ENCODE measurements at places on chromosomes 4 and X. TPM values are rescaled to one million over a fixed set of nuclear protein-coding genes. Genes with fewer than 3 reads are reported as not detected.

DNA sequence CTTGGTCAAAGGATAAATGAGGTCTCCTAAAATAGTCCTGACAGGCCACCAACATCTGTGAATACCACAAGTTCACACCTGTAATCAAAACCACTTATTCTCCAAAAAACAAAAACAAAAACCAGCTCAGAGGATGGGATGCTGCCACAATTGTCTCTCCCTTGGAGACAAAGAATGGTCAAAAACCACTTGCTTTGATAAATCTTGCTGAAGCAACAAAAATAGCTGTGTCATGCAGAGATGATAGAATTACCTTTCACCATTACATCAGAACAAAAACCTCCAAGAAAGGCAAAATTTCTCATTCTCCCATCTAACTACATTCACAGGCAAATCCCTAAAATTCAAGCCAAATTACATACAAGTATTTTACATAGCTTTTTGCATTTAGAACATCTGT, 180.4 kb downstream of the MAML3 start:
- no peak for DNase-seq

GRCh38 chr4:157898836-157899605, 273.8 kb downstream of the GASK1B start:
- no peak for DNase-seq

- no peak for DNase-seq
Measured at GRCh38 chr4:155509555-155509954, 132.8 kb upstream of the MAP9 start.

DNA sequence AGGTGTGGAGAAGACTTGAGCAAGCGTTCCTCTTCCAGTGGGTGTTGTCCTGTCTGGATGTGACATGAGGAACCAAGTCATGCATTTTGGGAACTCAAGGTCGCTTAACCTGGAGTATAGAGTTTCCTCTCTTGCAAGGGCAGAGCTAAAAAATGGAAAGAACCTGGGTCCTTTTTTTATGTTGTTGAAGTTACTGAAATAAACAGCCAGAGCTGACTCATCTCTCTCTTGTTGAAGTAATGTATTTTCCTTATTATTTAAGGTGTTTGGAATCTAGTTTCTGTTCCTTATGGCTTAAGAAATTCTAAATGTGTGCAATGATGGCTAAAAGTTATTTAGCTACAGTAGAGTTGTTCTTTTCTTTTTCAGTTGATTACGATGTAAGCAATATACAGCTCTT, 314.5 kb downstream of the CAMK2D start:
- DNase-seq: no peak

- no peak for DNase-seq
Measured at GRCh38 chr4:15778289-15779241, at the start of gene CD38. Gene CD38, plus strand, starts transcription at chr4:15778328. Its CDS starts 87 bp downstream, at chr4:15778415.

DNA sequence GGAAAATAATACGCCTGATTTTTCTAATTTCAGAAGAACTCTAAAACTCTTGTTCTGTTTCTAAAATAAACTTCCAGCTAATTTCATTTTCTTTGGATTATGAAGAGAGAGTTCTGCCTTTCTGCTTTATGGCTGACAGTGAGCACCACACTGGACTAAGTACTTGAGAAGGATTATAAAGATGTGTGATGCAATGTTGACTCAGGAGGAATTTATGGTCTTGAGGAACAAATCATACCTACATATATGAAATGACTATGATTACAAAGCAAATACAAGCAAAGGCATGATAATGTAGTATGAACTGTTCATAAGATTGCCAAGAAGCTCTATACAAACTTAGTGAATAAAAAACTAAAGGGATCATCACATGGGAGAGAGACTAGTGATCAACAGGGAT, 13.0 kb upstream of the SLC25A5 start:
- DNase-seq: no peak

- no peak for DNase-seq
Measured at GRCh38 chrX:150482537-150483206, 85.7 kb upstream of the MTM1 start.

GRCh38 chr4:126838941-126839679, 793.6 kb upstream of the INTU start:
- DNase-seq: no peak

GRCh38 chr4:151294833-151295496, 18.0 kb downstream of the PRSS48 start:
- DNase-seq: no peak

GRCh38 chr4:28518561-28519165, 1658.0 kb downstream of the STIM2 start:
- DNase-seq: no peak

TBCK gene
- polyA plus RNA-seq: 68.6 TPM

SH2D1A gene
- polyA plus RNA-seq: 0.19 TPM

CLTRN gene
- polyA plus RNA-seq: 22.2 TPM

RHOH gene
- 0.67 TPM for polyA plus RNA-seq

WDR17 gene
- 10.0 TPM for polyA plus RNA-seq

IL9R gene
- polyA plus RNA-seq: 0.33 TPM

SSX4B gene
- polyA plus RNA-seq: not detected

ARMCX6 gene
- 83.7 TPM for polyA plus RNA-seq

PCDH7 gene
- 22.1 TPM for polyA plus RNA-seq

CSAG3 gene
- polyA plus RNA-seq: not detected

HAND2 gene
- 1.2 TPM for polyA plus RNA-seq

NUDT11 gene
- polyA plus RNA-seq: 18.3 TPM

SPARCL1 gene
- 39.5 TPM for polyA plus RNA-seq

HSFX4 gene
- 0.20 TPM for polyA plus RNA-seq

HELT gene
- not detected for polyA plus RNA-seq

CCNB3 gene
- 1.1 TPM for polyA plus RNA-seq

KLKB1 gene
- 2.4 TPM for polyA plus RNA-seq

ADH4 gene
- polyA plus RNA-seq: 1.1 TPM

Data from left renal pelvis (tissue), 4 donors.